ENCODE measurements at places on chromosomes 12 and 14.

GRCh38 chr12:1639538-1639937 is 10.5 kb downstream of the WNT5B start:
- DNase-seq = no peak

DNA sequence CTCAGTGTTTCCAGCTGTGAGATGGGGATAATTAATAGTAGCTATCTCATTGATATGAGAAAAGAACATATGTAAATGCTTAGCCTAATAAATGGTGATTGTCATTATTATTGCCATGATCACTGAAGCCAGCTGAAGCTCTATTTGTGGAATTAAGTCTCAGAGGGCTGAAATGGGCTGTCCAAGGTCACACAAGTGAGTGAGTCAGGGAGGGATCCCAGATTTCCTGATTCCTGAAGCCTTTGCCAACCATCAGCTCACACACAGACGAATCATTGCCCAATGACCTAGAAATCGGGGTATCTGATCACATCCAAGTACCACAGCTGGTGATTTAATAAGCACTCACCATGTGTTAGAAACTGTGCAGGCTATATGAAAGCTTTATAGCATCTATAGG is 21.6 kb upstream of the TMEM229B start:
- no peak for DNase-seq

GRCh38 chr14:89826596-89826995 is 127.9 kb downstream of the EFCAB11 start:
- no peak for DNase-seq

- DNase-seq = no peak
These were observed 33.8 kb downstream of the CACNA2D4 start for GRCh38 chr12:1884651-1885050.

DNA sequence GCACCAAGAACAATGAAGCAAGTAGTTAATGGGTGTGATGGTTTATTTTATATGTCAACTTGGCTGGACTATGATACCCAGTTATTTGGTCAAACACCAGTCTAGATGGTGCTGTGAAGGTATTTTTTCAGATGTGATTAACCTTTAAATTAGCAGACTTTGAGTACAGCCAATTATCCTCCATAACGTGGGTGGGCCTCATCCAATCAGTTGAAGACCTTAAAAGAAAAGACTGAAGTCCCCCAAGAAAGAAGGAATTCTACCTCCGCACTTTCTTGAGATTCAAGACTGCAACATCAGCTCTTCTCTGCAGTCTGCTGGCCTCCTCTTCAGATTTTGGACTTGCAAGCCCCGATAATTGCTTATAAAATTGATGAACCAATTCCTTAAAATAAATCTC is 47.5 kb downstream of the CD163L1 start:
- no peak for DNase-seq

DNA sequence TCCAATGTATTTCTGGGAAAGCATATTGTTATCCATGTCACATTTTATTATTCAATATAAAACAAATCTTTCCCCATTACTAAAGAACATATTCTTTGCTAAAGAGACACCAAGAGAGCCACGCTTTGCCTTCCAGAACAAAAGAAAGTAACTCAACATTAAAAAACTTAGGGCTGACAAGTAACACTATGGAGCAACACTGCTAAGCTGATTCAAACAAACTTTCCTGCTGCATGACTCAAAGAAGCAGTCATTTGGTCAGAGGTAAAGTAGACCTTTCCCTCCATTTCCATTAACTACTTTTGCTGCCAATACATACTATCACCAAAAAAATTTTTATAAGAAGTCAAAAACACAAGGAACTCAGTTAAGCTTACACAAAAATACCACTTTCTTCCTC is 83.0 kb downstream of the DENND5B start:
- no peak for DNase-seq

GRCh38 chr14:32702562-32702961 is 236.1 kb upstream of the NPAS3 start:
- no peak for DNase-seq

- DNase-seq = no peak
These were observed 562 bp upstream of the GLIPR1L2 start for GRCh38 chr12:75390156-75390898.

DNA sequence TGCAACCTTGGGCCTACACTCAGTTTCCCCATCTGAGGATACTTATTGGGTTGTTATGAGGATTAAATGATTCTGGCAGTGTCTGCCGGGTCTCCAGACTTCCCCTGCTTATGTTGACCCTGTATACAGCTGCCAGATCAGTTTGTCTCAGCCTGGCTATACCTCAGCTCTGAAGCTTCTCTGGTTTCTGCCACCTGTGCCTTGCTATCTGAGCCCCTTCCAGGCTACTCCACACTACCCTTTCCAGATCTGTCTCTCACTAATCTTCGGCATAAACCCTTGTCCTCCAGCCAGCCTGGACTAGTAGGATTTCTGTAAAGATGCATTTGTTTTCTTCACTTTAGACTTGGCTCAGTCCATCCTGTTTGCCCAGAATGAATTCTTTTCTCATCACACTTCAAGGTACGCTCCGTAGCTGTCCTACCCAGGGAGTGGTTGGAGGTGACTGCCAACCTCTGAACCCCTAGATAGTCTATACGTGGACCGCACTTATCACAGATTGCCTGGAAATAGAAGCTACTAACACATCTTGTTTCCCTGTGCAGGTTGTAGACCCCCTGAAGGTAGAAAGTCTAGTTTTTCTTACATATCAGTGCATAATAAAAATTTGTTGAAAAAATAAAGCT is 422.4 kb downstream of the RAD51B start:
- no peak for DNase-seq

DNA sequence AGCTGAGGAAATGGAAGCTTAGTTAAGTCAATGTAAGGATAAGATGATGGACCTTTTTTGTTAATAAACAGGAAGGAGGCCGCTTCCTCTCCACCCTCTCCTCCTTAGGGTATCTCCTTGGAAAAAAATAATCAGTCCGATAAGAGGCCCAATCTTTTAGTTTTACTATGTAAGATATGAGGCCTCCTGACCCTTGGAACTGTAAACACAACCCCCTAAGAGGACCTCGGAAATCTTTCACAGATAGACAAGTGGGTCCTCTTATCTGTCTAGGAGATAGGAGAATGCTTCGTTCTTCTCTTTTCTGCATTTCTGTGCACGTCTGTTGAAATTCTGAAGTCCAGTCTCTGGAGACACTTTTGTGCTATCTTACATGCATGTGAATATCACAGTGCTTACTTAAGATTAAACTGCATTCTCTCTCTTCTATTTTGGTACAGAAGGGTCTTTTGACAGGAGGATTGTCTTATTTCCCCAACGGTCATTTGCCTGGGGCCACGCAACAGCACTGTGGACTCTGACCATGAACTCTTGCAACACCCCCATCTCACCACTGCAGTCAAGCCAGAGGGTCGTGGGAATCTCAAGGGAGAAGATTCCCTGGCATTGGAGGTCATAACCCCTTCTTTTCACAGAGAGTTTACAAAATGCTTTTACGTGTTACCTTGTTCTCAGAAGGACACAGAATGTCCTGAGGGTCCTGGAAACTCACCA is 313.0 kb upstream of the RTL1 start:
- DNase-seq = no peak

- no peak for DNase-seq
These were observed 112.0 kb downstream of the SLC5A8 start for GRCh38 chr12:101097829-101098580.

- no peak for DNase-seq
These were observed 1.6 kb downstream of the RHOJ start for GRCh38 chr14:63205866-63206265.

DNA sequence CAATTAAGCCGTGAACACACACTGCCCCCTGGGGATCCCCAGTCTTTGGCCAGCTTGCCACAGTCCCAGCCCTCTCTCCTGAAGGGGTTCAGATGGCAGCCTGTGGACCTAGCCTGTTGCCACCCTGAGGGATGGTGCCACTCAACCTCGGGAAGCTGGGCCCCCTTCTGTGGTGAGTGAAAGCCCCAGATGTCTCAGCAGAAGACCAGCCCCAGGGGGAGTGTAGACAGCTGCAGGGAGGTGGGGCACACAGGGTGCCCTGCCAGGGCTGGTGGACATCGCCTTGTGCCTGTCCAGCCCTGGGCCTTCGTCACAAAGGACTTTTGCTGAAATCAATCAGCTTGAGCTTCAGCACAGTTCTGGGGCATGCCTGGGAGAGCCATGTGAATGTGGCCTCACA is 32.4 kb downstream of the C14orf132 start:
- DNase-seq = no peak

GRCh38 chr12:22625762-22626294 is 857 bp downstream of the ETNK1 start:
- DNase-seq = no peak

GRCh38 chr12:117427211-117427610 is 65.8 kb upstream of the NOS1 start:
- no peak for DNase-seq

GRCh38 chr14:90301122-90301521 is 30.6 kb downstream of the NRDE2 start:
- DNase-seq = no peak

- no peak for DNase-seq
These were observed 154.9 kb downstream of the KIF26A start for GRCh38 chr14:104293231-104293841.

GRCh38 chr12:68163560-68164081 is 4.1 kb upstream of the IFNG start:
- no peak for DNase-seq

GRCh38 chr14:64702493-64703394 is 1.5 kb upstream of the PLEKHG3 start:
- no peak for DNase-seq

- DNase-seq = no peak
These were observed 158.5 kb downstream of the ZFP36L1 start for GRCh38 chr14:68634332-68634731.

DNA sequence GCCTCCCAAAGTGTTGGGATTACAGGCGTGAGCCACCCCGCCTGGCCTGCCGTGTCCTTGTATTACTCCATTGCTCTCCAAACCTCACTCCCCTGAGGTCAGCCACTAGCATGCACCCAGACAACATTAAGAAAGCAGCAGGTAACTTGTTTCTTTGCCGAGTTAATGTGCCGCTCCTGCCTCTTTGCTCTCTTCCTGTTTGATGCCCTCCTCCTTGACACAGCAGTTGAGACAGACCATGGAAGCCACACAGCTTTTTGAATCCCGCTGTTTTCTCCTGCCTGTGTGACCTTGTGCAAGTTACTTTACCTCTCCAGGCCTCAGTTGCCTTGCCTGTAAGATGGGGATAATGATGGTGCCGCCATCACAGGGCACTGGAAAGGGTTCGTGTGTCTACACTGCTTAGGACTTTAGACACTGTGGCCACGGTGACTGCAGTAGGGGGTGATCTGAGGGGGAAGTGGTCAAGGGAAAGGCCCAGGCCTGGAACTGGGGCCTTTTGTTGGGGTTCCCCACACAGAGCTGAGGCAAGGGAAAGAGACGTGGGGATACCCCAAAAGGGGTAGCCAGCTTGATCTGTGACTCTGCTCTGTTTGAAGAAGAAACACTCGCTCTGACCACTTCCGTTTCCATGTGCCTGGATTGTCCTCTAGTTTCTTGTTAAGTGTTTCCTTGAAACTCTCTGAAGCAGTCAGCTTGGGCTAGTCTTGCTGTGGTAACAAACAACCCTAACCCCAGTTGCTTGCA is 69.3 kb downstream of the RIN3 start:
- DNase-seq = no peak

DNA sequence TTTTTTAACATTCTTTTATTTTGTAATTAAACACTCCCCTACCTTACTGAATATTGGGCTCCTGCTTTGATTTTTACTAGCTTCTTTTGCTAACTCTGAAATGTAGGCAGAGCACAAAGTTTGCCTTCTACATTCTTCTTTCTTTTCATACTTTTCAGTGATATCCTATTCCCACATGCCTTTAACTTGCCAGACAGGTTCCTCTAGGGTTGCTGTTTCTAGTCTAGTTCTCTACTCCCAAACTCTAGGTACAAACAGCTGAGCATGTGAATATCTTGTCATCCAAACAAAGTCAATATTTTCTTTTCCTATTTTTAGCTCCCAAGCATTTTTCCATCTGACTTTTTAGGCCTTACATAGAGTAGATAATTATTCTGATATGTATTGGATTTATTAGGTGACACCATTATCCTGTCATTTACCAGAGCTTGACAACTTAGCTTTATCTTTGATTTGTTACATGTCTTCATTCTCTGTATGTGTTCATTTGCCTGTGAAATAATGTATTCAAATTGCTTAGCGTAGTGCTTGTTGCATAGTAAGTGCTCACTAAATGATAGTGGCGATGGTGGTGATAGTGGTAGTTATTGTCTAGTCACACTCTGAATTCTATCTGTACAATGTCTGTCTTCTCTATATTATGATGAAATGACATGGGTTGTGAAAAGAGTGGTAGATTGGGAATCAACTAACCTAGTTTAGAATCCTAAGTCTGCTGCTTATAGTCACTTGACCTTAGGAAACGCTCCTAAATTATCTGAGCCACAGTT is 73.6 kb upstream of the DNM1L start:
- DNase-seq = no peak

GRCh38 chr12:109949089-109949488 is 47.1 kb downstream of the GIT2 start:
- no peak for DNase-seq

DNA sequence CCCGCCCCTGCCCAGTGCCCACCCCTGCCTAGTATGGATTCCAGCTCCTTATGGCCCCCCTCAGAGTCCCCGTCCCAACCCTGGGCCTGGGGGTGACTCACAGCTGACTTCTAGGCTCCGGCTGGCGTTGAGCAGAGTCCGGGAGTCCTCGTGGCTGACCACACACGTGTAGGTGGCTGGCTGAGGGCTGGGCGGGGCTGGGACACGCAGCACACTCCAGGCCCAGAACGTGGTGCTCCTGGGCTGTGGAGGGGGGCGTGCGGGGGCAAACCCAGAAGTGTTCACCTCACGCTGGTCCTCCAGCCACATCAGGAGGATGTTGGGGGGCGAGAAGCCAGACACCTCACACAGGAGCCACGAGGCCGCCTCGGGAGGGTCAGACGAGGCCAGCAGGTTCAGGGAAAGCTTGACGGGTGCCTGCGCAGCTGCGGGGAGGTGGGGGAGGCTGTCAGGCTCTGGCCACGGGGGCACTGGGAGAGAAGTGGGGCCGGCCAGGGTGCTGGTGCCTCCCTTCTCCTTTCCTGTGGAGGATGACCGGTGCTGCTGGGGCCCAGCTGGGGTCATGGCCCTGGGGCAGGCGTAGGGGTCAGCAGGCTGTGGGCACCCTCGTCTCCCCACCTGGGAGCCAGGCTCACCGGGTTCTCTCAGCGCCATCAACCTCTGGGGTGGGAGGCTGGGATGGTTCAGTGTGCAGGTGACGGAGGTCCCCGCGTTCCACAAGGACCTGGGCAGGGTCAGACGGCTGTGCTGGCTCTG is 314.1 kb downstream of the TMEM121 start:
- DNase-seq = no peak

DNA sequence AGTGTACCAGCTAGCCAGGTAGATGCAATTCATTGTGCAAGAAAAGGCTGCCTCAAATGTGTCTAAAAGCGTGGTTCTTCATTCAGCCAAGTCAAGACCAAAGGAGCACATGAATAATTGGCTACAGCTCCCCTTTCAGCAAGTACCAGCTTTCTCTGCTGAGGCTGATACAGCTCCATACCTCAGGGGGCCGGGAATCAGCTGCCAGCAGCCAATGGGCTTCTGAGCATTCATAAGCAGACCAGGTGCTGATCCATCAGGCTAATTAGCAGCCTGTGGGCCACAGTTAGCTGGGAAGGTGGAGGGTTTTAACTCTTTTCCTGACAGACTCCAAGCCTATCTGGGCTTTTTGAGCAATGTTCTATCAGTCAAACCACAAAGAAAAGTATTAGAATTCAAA is 264.7 kb downstream of the APAF1 start:
- DNase-seq = no peak
